Occipital lobe (tissue), 3 donors: ENCODE measurements at places on chromosomes 3 and 15.

DNA sequence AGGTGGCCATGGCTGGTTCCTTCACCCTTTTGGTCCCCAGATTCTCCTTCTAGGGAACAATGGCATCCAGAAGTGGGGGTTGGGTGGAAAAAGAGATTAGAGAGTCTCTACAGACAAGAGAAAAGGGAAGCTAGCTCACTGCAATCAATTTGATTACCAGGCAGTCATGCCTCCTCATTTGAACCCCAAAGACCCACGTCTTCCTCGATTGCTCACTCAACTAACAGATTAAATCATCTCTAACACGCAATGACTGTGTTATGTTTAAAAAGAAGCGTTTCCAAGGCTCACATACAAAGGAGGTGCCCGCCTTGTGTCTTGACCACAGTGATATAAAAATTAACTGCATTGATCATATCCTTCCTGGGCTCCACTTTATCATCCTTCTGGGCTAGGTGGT is 57.6 kb downstream of the BHLHE40 start:
- no peak for DNase-seq

- no peak for DNase-seq
Observed at GRCh38 chr3:62097121-62097520, 276.2 kb downstream of the FEZF2 start.

DNA sequence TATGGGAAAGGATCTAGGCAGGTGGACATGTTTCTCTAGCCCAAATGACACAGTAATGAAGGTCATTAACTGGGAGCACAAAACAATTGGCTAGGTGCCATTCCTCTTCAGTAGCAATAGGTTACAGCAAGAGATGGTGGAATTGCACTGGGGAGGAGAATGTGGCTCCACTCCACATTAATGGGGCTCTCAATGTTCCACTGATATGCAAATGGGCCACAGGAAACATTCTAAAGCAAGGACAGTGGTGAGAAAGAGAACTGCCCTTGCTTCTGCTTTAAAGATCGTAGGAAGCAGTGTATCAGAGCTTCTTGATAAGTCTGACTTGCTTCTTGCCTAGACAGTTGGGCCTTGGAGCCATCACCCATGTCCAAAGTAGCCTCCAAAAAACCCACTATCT is 271.4 kb upstream of the PPP2R3A start:
- no peak for DNase-seq

- DNase-seq = no peak
Observed at GRCh38 chr3:190026154-190026553, 94.5 kb downstream of the P3H2 start.

DNA sequence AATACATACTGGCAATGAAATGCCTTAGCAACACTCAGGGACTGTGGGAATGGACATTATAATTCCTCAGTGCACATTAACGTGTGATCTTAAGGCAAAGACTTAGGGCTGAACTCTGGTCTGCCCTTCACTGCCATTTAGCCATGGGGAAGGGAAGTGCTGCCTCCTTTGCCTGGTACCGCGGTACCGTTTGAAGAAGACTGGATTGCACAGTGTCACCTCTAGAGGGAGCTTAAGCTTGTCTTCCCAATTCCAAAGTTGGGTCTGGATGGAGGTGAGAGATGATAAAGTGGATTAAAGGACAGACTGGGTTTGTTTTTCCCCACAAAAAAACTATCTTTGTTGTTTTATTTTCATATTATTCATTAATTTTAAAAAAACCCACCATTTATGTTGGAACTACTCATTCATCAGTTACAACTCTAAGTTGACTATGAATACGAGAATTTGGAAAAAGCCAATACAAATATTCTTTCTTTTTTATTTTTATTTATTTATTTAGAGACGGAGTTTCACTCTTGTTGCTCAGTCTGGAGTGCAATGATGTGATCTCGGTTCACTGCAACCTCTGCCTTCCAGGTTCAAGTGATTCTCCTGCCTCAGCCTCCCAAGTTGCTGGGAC is 60.0 kb upstream of the SYN2 start:
- no peak for DNase-seq

- no peak for DNase-seq
Observed at GRCh38 chr3:33358172-33358781, 81.0 kb downstream of the FBXL2 start.

DNA sequence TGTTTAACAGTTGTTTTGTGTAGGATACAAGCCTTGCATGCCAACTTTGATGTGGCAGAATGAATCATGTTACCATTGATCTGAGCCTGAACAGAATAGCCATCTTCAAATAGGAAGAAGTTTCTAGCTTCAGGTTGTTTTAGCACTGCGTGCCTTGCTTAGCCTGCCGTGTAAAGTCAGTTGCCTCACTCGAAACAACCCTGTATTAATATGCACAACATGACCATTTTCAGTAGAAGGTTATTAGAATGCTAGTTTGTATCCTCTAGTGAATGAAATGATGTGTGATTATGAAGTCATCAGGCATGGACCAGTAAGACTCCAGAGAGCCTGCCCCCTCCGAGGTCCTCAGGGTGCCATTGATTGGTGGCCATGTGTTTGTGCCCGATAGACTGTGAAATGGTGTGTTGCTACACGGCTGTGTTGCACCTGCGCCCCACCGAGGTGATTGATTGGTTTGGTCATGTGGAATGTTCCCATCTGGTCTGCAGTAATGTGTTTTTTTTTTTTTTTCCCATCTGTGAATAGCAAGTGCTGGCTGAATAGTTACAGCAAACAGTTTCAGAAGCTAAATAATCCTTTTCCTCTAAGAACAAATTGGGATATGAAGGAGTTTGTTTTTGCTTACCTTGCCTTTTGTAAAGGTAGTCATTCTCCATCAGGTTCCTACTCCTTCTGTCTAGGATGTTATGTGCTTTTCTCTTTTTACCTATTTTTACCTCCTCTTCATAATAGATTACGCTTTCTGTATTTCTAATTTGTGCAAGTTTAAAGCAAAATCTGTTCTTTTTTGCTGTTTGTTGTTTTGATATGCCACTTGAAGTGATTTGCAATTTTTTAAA is 214.9 kb downstream of the TCF12 start:
- peak; percentile 21 for DNase-seq

DNA sequence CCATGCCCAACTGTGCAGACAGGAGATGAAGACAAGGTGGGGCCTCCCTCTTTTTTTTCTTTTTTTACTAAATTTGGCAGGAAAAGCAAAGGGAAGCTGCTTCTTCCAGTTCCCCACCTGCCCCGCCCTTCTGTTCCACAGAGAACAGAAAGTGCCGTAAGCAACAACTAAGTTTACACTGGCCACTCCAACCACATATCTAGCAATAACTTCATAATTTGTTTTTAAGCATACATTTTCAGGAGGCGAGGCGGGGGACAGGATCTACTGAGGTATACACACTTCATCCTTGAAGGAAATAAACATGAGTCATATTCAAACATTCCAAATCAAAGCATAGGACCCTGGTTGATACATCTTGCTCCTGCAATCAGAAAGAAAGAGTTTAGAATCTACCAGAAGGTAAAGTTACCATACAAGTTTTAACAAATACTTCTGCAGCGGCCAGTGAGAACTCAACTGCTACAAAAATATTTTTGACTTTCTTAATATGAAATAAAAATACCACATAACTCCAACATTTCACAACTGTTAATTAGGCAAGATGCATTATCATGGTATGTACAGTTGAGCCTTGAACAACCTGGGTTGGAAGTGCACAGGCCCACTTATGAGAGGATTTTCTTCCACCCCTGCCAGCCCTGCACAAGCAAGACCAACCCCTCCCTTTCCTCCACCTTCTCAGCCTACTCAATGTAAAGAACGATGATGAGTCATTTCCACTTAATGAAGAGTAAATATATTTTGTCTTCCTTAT is 50.7 kb downstream of the FOXP1 start:
- DNase-seq = no peak

GRCh38 chr3:72520690-72521308 is 327.4 kb downstream of the SHQ1 start:
- no peak for DNase-seq

- no peak for DNase-seq
Observed at GRCh38 chr3:195385526-195385925, 57.3 kb downstream of the ACAP2 start.

GRCh38 chr15:87634361-87634760 is 622.2 kb downstream of the NTRK3 start:
- no peak for DNase-seq

DNA sequence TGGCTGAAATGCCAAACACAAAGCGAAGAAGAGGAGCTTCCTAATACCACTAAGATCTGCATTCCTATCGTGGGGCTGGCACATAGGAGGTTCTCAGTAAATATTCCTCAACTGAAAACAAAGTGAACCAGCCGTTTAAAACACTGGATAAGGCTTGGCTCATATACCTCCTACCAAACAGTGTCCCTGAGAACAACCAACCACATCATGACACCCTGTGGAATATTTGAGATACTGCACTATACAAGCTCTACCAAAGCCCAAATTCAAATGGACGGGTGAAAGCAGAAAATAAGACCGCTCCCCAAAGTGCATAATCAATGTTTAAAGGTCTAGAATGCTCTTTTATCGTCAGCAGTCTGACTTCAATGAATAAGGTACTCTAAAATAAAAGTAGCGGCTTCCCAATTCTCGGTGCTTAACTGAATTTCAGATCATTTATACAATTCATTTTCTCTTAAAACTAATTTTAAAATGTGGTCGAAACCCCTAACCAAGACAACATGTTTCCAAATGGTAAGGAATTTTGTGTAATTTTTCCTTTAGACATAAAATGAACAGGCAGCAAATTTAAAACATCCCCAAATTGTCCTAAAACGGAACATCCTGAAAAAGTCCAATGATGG is 425.8 kb downstream of the ERC2 start:
- DNase-seq = no peak

- DNase-seq = no peak
Observed at GRCh38 chr3:37030588-37030987, 37.3 kb downstream of the MLH1 start.

- no peak for DNase-seq
Observed at GRCh38 chr3:38067508-38068233, 28.7 kb downstream of the DLEC1 start.

GRCh38 chr3:72601060-72601459 is 247.2 kb downstream of the SHQ1 start:
- no peak for DNase-seq

- no peak for DNase-seq
Observed at GRCh38 chr3:179196098-179196497, 47.9 kb downstream of the PIK3CA start.

- no peak for DNase-seq
Observed at GRCh38 chr3:65778968-65779367, 259.8 kb downstream of the MAGI1 start.

- no peak for DNase-seq
Observed at GRCh38 chr3:38970851-38971638, 80.7 kb downstream of the SCN11A start.

- DNase-seq = no peak
Observed at GRCh38 chr15:58213587-58214338, 75.6 kb downstream of the AQP9 start.

DNA sequence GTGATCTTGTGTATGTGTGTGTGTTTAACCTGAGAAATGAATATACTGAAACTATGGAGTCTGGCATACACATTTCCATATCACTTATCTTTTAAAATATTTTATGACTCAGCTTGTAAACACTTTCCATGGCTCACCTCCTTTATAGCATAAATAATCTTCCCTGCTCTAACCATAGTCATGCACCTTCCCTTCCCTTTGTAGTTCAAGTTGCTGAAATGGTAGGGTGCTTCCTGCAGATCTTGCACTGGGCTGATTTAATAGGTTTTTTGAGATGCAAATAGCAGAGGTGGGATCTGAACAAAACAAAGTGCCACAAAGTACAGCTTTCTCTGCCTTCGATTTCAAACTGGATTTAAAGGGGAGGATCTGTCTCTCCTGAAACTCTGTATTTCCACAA is 712.7 kb upstream of the LMCD1 start:
- DNase-seq = no peak

- DNase-seq = no peak
Observed at GRCh38 chr3:24242012-24242698, 252.5 kb downstream of the THRB start.

- DNase-seq = no peak
Observed at GRCh38 chr3:59876533-59877062, 826.8 kb upstream of the CFAP20DC start.

DNA sequence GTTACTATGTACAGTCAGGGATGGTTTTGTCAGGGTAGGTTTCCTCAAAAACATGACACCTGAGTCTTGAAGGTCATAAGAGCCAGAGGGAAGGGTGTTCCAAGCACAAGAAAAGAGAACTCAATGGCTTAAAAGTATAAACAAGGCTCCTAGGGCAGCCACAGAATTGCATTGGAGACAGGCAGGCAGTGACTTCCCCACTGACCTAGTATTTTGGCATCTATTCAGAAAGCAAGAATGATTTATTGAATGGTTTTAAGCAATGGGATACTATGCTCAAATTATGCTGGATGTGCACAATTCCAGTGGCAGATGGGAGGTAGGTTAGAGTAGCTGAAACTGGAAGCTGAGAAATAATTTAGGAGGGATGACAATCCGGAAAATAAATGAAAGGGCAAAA is 54.0 kb downstream of the TSC22D2 start:
- no peak for DNase-seq

DNA sequence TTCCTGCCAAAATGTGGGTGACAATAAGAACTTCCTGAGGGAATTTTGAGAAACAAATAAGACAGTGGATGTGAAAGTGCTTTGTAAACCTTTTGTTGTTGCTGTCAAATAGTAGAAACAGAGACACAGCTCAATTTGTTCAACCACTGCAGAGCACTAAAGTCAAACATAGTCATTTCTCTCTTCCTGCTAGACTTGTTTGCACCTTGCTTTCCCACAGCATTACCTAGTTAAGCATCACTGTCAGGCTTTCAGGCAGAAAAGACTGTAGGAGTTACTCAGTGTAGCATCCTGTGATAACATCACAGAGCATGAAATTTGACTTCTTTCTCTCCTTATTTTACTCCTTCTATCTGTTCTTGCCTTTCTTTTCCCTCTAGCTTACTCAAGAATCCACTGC is 27.1 kb downstream of the SLC12A1 start:
- no peak for DNase-seq

DNA sequence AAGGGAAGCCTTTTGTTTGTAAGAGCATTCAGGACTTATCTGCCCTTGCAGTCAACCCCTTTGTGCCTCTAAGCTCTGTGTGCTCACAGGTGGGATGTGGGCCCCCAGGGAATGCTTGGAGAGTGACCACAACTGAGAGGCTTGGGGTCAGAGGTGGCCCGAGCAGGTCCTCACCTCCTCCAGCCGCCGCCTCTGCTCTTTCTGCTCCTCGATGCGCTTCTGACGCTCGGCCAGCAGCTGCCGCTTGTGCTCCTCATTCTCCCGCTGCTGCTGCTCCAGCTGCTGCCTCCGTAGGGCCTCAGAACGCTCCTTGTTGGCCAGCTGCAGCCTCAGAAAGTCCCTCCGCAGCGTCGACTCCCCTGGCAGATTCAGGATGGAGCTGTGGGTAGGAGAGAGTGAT is 130.8 kb upstream of the SLC2A2 start:
- no peak for DNase-seq

DNA sequence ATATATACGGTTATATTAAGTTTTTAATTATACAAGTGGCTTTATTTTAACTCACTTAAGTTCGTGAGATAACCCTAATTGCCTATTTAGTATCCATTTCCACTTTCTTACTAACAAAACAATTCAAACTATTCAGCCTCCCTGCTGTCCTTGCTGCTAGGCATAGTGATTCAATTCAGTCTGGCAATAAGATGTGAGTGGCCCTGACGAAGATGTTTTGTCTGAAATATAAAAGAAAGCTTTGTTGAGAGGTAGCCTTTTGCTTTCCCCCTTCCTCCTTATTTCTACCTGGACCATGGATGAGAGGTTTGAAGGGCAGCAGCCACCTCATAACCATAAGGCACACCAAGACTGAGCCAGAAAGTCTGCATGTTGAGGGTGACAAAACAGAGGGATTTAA is 89.3 kb upstream of the TRIM42 start:
- no peak for DNase-seq

- DNase-seq = peak; percentile 58
Observed at GRCh38 chr3:72155391-72156064, 370.6 kb upstream of the PROK2 start.

- no peak for DNase-seq
Observed at GRCh38 chr15:100727291-100727851, 125.0 kb downstream of the ASB7 start.
